ENCODE measurements at places on chromosomes 13 and 19.
A peak's percentile ranks its signal among the peaks of the same experiment; 100 is the strongest.

DNA sequence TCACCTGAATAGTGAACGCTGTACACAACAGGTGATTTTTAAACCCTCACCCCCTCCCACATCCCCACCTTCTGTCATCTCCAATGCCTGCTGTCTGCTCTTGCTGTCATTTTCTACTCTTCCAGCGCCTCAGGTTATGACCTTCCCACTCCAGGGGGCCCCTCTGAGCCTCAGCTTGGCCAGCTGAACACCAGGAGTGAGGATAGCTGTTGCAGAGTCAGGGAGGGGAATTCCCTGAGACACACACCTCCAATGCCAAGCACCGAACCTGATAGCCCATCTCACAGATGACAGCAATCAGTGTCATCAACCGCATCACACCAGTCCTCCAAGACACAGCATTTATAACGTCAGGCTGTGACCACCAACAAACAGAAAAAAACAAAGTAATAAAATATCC lies 193.5 kb downstream of the ZNF536 start:
- no peak for DNase-seq

DNA sequence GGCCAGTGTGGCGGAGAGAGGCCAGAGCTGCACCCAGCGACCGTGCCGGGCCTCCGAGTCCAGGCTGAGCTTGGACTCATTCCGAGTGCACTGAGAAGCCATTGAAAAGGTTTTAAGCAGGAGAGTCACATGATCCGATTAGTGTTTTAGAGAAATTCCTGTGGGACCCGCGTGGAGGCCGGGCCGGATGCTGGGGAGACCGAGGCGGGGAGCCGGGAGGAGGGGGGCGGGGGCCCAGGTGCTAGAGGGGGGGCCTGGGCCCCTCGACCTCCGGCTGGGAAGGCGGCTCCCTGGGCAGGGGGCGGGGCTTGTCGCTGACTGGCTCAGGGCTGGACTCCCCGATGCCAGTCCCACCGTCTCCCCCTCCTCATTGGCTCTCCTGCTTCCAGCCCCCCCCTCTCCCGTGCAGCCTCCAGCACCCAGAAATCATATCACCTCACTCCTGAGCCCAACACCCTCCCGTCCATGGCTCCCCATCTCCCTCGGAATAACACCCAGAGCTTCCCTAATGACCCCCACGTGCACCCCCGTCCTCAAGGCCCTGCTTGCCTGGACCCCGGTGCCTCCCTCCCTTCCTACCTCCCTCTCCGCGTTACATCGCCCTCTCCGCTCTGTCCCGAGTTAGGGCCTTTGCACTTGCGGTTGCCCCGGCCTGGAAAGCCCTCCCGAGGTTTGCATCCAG lies 5.2 kb upstream of the ZNF579 start:
- DNase-seq: no peak

- peak; percentile 31 for DNase-seq
These were observed 113.3 kb downstream of the LMO7 start for GRCh38 chr13:75749407-75749806.

DNA sequence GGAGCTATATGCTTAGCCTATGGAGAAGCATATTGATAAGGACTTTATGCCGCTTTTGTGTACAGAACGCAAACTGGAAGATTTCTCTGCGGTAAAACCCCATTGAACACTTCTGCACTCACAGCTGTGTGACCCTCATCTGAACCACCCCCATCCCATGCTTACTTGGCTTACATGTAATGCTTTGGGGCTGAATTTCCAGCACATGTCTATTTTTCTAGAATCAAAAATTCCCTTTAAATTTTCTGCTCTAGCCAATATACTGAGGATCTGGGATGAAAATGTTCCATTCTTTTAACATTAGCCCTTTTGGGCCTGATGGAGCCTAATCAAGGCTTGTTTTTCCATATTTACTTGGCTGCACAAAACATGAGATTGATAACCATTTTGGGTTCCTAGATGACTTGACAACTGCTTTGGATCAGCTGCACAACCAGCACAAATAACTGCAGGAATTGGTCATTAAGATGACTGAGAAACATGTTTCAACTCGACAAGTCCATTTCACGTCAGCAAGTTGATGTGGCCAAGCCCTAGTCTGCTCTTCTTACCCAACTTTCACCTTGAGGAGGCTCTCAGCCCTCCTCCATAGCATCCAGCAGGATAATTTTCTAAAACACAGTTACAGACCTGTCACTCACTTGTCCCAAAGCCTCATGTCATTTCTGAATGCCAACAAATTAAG lies 52.4 kb downstream of the TNFSF11 start:
- DNase-seq: no peak

DNA sequence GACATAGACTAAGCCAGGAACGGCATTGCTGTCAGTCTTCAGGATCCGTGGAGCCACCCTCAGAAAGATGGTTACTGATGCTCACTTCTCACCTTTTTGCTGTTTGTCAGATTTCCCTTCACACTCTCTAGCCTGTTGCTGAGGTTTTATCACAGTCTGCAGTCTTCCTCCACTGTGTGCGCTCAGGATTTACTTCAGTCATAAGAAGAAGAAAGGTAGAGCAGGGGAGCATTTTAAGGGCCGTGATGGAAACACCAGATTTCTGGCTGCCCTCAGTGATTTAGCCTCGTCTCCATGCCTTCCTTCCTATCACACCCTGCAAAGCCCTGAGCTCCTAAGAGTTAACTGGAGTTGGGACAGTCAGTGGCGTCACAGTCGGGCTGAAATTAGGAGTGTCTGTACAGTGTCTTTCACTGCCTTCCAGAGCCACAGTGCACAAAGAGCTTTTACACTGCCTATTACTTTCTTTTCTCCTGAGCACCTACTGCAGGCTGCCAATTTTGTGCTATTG lies 60.0 kb upstream of the GPR183 start:
- DNase-seq: no peak

DNA sequence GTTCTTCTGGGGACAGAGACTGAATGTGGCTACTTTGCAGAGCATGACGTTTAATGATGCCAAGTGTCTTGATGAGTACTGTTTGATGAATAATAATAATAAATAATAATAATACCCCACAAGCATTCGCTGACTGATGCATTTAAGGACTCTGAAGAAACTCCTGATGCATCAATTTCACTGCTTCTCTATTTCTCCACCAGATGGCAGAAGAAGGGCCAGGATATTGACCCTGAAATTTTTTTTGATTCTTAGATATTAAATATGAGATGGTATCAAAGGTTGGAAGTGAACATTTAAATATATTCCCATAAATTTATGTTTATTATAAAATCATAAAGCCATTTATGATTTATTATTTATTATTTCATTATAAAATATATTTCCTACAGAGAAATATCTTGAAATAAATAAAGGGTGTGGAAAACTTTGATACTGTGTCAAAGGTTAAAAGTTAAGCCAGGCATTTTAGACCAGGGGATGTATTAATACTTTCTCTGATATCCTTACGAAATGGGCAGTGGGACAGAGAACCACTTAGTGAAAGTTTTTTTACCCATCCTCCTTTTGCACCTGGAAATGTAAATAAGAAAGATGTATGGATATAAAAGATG lies 170.9 kb downstream of the LACC1 start:
- DNase-seq: no peak

DNA sequence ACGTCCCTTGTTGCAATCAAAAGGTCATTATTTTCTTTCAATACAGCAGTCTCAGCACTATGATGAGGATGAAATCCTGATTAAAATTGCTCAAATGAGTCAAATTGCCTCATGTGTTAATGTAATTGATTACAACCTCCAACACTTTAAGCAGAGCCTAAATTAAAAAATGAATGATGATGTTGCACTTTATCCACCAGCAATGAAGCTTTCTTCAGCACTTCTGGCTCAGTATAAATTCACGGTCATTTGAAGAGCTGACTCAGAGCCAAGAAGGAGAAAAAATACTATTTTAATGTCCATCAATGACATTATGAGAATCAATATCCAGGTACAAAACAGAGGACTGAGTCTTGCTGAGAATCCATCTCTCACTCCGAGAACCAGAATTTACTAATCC lies 792.6 kb upstream of the ATXN8OS start:
- no peak for DNase-seq

DNA sequence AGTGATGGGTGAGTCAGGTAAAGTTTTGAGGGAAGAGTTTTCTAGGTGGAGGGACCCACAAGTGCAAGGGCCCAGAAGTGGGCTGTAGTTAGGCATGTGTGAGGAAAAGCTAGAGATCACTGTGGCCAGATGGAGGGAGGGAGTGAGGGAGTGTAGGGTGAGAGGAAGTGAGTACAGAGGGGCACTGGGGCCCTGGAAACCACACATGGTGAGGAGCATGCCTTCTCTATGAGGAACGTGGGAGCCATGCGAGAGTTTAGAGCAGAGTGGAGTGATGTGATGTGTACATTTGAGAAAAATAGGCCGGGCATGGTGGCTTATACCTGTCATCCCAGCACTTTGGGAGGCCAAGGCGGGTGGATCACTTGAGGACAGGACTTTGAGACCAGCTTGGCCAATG lies 14.7 kb upstream of the SHKBP1 start:
- DNase-seq: no peak

DNA sequence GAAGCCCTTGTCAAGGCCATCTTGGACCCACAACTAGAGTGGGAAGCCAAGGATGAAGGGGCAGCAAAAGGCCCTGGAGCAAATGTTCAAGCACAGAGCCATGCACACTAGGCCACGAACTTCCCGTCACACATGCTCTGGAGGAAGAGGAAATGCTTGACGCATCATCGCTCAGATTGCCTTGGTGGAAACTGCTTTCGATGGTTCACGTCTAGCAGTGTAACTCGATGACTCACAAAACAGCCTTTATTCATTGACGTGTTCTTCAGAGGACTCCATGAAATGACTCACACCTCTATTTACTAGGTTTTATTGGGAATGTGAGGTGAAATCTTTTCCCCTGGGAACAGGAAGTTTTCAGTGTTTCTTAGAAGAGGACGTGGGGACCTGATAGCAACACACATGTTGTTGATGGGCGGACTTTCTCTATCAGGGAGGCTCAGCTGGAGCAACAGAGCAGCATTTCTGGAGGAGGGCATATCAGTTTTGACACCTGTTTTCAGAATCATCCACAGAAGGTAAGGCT lies 79.8 kb upstream of the FLT1 start:
- DNase-seq: no peak

- no peak for DNase-seq
These were observed 116.0 kb downstream of the SOX1 start for GRCh38 chr13:112182846-112183531.

- DNase-seq: no peak
These were observed 11.3 kb downstream of the CD70 start for GRCh38 chr19:6579450-6580178.

GRCh38 chr19:39083599-39083982 lies 577 bp upstream of the ACP7 start:
- no peak for DNase-seq

DNA sequence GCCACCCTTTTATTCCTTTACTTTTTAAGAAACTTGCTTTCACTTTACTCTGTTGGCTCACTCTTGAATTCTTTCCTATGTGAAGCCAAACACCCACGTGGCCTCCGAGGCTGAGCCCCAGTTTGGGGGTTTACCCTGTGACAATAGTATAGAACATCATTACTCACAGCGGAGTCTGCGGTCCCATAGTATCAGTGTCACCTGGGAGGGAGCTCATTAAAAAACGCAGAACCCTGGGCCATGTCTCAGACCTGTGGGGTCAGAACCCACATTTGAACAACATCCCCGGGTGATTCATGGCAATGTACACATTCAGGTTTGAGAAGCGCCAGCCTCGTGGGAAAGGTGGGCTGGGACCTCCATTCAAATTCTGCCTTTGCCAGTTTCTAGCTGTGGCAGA lies 36.0 kb upstream of the UBL3 start:
- DNase-seq: no peak

- DNase-seq: no peak
These were observed 4.2 kb downstream of the PDCD2L start for GRCh38 chr19:34408411-34408810.

- DNase-seq: no peak
These were observed 65.6 kb downstream of the IER2 start for GRCh38 chr19:13215572-13216380.

- no peak for DNase-seq
These were observed 328.2 kb upstream of the SPRY2 start for GRCh38 chr13:80669112-80669511.

DNA sequence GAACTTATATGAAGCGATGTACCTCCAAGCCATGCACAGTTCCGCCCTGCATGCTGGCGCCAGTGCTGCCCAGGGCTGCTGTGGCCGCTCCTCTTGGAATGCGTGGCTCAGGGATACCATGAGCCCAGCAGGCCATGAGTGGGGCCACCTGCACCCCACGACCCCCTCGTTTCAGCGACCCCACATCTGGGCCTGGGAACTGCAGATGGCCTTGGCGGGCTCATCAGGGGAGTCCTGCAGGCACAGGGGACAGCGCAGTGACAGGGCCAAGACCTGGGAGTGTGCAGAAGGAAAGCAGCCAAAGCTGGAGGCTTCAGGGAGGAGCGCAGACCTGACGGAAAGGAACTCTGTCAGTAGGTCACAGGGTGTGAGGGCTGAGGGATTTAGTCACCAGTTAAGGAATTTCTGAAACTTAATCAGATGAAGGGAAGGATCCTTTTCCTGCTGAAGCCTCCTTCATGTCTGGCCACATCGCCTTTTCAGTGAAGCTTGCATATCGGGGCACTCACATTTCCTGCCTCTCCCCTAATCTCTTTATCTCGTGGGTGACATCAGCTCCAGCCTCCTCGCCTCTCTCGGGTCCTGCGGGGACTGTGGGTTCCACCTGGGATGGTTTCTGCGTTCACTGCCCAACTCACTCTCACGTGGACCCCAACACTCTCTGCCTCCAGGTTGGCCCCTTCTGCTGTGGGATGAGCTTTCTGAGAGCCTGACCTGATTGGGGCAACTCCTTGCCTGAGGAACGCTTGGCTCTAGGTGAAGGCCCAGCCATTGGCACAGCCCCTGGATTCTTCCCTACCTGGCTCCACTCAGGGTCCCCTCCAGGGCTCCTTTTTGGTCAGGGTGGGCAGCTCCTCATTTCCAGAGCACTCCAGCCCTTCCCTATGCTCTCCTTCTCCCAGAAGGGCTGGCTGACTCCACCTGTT lies 123.5 kb downstream of the CRYL1 start:
- DNase-seq: no peak

DNA sequence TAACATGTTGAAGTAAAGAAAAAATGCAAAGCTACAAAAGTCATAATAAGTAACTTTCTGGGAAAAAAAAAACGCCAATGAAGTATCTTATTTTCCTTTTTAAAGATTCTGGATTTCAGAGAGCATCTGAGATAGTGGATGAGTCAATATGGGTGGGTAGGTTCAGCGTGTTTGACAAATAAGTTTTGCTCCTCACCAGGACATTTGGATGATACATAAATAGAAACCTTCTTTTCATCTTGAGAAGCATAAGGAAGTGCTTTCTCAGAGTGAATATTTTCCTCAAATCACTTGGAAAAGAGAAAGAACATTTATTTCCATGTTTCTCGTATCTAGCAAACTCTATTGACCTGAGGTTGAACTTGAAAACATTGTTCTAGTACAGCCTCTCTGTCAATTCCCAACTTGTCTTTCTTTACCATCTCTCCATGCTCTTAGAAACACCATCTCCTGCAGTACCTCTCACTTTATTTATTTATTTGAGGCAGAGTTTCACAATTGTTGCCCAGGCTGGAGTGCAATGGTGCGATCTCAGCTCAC lies 463.2 kb downstream of the KLF5 start:
- DNase-seq: no peak

- DNase-seq: no peak
These were observed 88.5 kb downstream of the LRCH1 start for GRCh38 chr13:46641274-46642081.

- DNase-seq: no peak
These were observed 27.6 kb downstream of the CPT1C start for GRCh38 chr19:49718511-49718910.

GRCh38 chr13:34421347-34421719 lies 520.7 kb upstream of the NBEA start:
- no peak for DNase-seq

Data from NCI-H1105 (cell line).